ENCODE measurements at places on chromosomes 5 and 9.

DNA sequence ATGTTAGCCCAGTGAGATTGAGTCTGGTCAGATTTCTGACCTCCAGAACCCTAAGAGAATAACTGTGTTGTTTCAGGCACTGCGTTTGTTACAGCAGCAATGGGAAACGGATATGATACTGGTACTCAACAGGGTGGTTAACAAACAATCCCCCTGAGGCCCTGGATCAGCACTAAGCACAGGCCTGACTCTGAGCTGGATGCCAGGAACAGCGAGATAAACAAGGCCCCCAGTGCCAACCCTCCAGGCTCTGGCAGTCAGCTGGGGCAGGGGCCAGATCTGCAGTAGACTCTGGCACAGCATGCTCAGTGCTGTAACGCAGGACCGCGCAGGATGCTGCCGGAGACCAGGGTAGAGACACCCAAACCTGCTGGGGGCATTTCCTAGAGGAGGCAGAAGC lies 22.1 kb downstream of the CPLX2 start:
- DNase-seq = no peak

DNA sequence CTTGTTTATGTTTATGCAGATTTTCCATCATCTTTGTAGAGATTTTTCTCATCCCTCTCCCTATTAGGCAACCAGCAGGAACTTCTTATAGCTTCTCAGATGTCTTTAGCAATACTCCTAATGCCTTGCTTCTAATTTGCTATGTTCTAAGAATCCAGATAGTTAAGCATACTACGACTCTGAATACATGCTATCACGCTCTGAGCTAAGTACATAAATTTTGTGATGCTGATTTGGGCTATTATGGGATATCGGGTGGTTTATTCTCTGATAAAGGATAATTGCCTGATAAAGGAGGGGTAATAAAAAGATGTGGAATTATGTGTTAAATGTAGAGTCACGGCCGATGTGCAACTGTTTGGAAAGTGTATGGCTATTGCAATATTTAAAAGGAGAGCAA lies 6.5 kb upstream of the FBXL7 start:
- DNase-seq = no peak

- peak; percentile 18 for DNase-seq
Observed at GRCh38 chr9:116124472-116125040, 29.0 kb upstream of the PAPPA start.

DNA sequence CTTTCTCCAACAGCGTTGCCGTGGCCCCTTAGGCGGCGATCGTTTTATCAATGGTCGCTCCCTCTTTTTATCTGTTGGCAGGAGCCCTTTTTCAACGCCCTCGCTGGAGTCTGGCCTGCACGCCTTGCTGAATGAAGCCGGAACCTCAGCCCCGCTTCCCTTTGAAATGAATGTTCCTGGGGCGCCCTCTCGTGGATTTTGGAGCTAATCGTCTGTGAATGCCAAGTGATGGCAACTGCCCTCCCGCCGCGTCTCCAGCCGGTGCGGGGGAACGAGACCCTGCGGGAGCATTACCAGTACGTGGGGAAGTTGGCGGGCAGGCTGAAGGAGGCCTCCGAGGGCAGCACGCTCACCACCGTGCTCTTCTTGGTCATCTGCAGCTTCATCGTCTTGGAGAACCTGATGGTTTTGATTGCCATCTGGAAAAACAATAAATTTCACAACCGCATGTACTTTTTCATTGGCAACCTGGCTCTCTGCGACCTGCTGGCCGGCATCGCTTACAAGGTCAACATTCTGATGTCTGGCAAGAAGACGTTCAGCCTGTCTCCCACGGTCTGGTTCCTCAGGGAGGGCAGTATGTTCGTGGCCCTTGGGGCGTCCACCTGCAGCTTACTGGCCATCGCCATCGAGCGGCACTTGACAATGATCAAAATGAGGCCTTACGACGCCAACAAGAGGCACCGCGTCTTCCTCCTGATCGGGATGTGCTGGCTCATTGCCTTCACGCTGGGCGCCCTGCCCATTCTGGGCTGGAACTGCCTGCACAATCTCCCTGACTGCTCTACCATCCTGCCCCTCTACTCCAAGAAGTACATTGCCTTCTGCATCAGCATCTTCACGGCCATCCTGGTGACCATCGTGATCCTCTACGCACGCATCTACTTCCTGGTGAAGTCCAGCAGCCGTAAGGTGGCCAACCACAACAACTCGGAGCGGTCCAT lies 10.0 kb downstream of the S1PR3 start:
- peak; percentile 91 for DNase-seq

DNA sequence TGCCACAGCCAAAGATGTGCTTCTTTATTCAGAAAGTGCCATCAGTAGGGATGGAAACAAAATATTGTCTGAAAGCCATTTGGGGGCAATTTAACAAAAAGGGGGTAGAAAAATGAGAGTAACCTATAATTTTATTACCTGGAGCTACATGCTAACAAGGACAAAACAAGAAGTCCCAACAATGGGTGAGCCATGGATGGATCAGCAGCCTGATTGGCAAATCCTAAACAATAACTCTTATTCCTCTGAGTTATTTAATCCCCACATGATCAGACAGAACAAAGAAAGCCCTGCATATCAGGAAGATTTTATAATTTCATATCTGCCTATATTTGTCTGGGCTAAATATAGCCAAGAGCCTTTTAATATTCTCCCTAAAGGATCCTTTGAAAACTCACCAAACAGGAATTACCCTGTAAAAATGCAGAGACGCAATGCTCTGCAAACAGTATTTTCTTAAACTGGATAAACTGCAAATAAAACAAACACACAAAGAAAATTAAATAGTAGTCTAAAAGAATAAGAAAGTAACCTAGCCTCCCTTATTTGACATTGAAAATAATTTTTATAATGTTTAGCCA lies 483.4 kb downstream of the ZNF608 start:
- no peak for DNase-seq

- no peak for DNase-seq
Observed at GRCh38 chr5:34977934-34978613, 48.7 kb downstream of the DNAJC21 start.

DNA sequence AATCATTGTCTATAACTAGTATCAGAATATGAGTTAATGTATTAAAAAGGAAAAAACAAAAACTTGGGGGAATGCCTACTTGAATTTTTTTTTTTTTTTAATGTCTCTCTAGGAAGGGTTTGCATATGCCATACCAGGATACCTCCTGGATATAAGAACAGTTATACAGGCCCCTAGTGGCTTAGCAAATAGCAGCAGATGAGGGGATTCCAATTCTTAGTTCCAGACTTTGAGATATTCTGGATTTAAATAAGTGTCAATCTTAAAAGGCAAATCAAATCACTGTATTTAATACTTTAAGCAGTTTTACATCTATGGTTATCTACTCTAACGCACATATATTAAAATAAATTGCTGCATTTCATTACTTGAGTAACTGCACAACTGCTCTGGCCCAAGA lies 1055.5 kb upstream of the DMAC1 start:
- DNase-seq = no peak

Data from MCF 10A (cell line).